ENCODE measurements at places on chromosomes 11 and 22.

GRCh38 chr11:41866525-41866924, 407.1 kb upstream of the LRRC4C start:
- no peak for DNase-seq

- no peak for DNase-seq
Observed at GRCh38 chr22:50675553-50676179, 3.0 kb downstream of the SHANK3 start.

- DNase-seq, result no peak
Observed at GRCh38 chr11:74204701-74205100, 33.6 kb downstream of the PPME1 start.

DNA sequence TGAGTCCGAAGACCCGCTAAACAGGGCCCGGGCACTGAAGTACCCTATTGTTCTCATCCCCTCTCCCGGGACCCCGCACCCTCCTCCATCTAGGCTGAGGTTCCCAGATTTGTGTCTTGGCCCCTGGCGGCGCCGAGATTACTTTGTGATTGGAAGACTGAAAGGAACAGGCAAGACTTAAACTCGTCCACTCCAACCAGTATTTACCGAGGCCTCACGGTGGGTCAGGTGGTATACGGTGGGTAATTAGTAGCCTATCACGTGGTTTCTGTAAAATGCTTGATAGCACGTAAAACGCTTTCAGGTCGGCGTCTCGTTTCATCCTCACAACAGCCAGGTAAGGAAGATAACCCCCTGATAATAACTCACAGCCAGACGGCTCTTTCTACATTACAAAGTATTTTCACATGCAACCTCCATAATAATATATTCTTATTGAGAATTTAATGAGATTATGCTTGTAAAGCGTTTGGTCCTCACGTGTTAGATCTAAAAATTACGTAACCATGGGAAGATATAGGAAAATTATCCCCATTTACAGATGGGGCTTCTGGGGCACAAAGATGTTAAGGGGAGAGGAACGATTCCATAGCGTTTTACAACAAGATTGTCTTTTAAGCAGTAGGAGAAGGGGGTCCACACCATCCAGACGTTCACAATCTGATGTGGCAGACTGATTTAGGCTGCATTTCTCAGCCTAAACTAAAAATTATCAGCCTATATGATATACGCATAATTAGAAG, 642 bp upstream of the PIK3C2A start:
- peak; percentile 73 for DNase-seq

DNA sequence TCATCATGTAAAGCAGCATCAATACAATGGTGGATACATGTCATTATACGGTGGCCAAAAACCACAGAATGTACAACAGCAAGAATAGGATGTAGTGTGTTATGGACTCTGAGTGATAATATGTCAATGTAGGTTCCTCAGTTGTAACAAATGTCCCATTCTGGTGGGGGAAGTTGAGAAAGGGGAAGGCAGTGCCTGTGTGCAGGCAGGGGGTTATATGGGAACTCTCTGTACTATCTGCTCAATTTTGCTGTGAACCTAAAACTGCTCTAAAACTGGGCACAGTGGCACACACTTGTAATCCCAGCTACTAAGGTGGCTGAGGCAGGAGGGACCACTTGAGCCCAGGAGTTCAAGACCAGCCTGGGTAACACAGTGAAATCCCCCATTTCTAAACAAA, 5.9 kb downstream of the CHKA start:
- DNase-seq, result no peak

DNA sequence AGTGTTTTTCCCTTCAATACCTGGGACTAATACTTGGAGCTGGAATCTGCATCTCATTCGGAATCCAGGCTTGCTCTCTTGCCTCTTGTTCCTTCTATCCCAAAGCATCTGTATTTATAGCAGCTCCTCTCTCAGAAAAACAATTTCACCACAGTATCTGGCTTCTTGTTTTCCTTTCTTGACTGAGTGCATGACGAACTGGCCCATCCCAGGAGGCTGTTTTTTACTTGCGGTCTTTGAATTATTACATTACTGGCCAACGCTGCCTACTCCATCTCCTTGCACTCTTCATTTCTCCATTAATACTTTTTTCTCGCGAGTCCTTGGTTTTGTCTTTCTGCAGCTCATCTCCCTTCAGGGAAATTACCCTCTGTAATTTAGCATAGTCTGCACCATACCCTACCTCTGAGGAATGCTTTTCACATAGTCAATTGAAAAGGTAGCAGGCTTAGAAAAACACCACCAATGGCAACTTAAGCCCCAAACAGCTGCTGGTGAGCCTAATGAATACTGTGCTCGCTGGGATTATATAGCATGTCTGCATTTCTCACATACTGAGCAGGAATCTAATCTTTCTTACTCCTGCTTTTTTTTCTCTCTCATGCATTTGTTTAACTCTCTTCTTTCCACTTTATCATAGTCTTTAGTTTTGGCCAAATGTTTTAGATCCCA, 277.4 kb upstream of the SESN3 start:
- DNase-seq, result no peak

DNA sequence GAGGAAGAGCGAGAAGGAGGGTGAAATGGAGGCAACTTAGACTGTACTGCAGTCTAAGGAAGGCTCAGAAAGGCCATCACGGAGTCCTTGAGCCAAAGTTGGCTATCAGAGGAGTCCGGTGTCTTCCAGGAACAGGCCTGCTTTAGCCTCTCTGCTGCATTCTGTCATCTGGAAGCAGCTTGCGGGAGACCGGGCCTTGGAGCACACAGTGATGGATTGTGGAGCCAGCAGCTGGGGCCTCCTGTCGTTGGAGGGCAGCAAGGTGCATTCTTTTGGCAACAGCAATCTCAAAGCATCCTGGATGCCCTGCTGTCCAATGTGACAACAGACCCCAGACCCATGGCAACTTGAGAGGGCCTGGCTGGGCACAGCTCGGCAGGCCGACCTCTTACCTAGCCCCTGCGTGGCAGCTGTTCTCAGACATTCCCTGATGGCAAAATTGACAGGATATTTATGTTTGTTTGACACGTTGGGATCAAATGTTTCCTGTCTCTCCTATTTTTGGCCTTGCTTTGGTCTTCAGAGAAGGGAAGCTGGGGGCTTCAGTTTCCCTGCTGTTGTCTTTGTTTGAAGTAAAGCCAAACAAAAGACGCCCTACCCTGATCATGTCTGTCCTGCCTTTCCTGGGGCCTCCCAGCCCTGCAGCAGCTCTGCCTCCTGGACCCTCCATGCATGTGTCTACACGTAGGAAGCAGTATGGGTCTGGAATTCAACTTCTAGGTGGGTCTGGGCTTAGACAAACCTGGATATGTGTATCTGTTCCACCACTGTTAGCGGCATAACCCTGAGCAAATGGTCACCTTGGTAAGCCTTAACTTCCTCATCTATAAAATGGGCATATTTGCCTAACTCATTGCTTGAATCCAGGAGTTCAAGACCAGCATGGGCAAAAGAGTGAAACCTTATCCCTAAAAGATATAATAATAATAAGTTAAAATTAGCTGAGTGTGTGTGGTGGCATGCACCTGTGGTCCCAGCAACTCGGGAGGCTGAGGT, 43.9 kb upstream of the LMO2 start:
- no peak for DNase-seq

DNA sequence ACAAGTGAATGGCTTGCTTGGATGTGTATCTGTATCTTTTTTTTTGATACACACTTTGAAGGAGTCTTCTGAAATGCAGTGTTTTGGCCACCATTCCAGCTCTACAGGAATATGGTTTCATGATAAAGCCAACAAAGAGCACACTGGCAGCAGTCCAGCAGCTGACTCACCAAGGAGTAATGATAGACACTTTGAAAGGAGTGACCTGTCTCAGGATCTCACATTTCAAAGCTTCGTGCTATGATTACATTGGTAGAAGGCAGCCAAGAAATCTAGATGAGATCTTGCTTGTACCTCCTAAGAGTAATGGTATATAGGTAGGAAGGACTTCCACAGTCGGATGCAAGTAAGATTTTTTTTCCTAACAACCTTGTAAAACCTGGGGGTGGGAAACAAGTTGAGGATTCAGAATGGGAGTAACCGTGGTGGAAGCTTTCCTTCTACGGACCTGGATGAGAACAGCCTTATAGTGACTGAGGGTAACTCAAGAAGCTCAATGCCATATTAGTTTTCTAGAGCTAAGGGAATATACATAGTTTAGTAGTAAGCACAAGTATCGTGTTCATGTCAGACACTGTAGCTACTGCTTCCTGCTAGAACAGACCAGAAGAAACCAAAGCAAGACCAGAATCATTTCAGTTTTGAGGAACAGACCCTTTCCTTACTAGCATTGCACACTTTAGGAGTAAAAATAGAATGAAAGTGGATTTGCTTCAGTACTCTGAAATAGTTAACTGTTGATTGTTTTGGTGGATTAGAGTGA, 25.0 kb downstream of the MTMR3 start:
- peak; percentile 41 for DNase-seq

- no peak for DNase-seq
Observed at GRCh38 chr22:38135133-38135706, 24.7 kb upstream of the BAIAP2L2 start.

DNA sequence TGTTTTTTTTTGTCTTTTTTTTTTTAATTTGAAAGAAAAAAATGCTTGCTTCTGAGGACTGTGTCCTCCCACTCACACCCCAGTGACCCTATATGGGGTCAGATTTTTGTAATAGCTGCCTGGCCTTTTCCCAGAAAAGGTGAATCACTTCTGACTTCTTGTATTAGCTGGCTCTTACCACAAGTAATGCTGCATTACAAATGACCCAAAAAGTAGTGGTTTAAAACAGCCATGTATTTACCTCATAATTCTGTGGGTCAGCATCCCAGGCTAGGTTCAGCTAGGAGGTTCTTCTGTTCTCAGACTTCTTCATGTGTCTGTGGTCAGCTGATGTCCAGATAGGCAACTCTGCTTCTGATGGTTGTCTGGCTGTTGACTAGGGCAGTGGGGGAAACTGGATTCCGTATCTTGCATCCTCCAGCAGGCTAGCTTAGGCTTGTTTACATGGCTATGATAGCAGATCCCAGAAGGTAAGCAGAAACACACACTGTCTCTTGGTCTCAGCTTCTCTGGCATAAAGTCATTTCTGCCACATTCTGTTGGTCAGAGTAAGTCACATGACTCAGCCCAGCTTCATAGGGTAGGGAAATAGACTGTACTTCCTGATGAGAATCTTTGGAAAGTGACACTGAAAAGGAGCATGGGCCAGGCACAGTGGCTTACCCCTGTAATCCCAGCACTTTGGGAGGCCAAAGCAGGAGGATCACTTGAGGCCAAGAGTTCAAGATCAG, 19.5 kb downstream of the LHFPL7 start:
- DNase-seq, result no peak

- no peak for DNase-seq
Observed at GRCh38 chr22:44351685-44352377, 39.1 kb upstream of the SHISAL1 start.

DNA sequence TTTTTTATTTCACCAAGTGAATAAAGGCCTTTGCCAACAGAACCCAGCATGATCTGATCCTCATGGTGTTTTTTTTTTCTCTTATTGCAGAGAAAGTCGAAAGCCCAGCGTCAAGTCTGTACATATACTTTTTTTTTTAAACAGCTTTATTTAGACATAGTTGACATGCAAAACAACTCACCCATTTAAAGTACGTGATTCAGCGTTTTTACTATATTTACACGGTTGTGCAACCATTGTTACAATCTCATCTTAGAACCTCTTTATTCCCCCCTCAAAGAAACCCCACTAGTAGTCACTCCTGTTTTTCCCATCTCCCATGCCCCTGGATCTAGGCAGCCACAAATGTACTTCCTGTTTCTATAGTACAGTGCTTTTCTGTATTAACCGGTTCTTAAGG, 20.6 kb upstream of the AP1B1 start:
- no peak for DNase-seq

- no peak for DNase-seq
Observed at GRCh38 chr22:49751318-49751965, 76.2 kb downstream of the BRD1 start.

DNA sequence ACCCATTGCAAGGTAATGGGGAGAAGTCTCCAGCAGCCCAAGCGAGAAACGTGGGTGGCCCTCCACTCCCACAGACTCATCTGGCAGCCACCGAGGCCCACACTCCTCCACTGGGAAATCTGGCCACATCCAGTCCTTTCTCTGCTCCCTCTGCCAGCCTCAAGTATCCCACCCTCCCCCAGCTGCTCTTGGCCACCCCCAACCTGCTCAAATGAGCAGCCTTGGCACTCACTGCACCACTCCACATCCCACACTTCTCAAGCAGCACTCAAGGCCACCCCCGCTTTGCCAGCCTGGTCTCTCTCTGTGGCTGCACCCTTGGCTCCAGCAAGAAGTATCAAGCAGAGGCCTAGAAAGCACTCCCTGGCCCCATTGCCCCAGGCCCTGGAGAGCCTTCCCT, 28.2 kb downstream of the SLC22A12 start:
- DNase-seq, result no peak

- DNase-seq, result peak; percentile 78
Observed at GRCh38 chr11:117833401-117833891, 8.9 kb upstream of the FXYD2 start.

DNA sequence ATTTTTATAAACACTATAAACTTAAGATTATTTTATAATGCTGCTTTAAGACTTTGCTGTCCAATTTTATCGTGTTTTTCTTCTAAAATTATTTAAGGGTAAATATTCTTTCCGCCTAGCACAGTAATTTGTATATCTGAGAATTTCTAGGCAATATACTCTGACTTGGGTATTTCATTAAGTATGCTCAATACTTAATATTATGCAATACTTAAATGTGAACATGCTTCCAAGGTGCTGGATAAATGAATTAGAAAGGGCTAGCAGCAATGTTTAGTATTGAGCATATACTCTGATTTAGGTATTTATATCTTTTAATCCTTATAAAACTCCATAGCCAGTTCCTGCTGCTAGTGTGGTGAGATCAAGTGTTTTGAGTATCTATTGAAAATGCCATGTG, 60.3 kb upstream of the ANO3 start:
- DNase-seq, result no peak

Data from left renal pelvis (tissue), 4 donors.